ENCODE measurements at places on chromosomes 6 and 20. TPM values are rescaled to one million over a fixed set of nuclear protein-coding genes. Genes with fewer than 3 reads are reported as not detected.
A peak's percentile ranks its signal among the peaks of the same experiment; 100 is the strongest.

EFCAB8 gene
- 0.30 TPM for total RNA-seq

GRCh38 chr6:145189836-145190235, 545.5 kb downstream of the EPM2A start:
- no peak for DNase-seq

DNA sequence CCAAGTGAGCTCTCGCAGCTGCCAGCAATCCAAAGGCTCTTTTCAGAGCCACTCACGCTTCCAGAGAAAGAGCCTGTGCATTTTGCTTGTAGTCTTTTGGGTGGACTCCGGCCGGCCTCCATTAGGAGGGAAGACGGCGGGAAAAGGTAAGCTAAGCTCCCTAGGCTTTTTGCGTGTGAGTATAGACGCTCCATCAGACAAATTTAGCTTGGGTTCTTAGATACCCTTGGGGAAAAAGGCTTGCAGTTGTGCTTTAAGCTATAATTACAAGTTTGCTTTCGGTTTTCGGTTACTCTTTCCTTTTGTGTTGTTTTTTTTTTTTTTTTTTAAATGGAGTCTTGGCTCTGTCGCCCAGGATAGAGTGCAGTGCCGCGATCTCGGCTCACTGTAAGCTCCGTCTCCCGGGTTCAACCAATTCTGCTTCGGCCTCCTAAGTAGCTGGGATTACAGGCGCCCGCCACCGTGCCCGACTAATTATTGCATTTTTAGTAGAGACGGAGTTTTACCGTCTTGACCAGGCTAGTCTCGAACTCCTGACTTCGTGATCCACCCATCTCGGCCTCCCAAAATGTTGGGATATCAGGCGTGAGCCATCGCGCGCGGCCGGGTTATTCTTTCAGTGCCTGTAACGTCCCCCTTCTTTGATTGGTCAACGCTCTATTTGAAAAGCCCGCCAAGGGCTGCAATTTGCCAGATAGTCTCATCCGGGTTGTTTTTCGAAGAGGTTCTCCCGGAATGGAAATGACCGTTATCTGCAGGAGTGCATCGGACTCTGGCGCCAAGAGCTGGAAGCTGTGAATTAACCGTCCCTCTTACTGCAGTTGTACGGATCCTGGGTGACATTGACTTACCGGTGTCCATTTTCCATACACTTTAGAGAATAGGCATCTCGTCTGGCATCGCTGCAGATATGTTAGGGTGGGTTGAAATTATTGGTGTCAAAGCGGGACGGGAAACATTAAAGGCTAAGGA, 18.1 kb downstream of the OR2B2 start:
- DNase-seq: peak; percentile 83

DNA sequence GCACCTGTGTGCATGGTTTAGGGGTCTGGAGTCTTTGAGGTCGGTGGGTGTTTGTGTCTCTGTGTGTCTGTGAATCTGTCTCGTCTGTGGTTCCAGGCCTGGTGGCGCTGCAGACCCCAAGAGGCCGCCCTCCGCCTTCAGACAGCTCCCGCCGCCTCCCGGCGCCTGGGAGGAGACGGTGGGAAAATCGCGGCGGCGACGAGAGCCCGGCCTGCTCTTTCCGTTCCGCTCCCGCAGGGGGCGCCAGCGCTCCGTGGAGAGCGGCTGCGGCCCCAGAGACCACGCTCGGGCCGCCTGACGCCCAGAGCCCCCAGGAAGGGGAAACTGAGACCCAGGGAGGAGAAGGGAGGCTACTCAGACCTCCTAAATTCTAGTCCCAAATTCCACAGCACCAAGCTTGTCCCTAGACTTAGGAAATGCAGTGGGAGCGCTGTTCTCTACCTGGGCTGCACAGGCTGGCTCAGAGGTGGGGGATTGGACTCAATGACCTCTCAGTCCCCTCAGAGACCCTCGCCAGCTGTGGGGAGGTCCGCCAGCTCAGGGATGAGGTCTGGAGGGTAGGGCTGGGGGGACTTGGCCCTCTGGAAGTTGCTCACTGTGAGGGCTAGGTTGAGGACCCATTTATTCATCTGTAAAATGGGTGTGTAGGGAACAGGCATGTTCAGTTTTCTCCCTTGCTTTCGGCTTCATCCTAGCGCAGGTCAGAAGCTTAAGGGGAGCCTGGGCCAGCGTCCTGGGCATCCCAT, 36.9 kb upstream of the BLCAP start:
- DNase-seq: peak; percentile 56

DNA sequence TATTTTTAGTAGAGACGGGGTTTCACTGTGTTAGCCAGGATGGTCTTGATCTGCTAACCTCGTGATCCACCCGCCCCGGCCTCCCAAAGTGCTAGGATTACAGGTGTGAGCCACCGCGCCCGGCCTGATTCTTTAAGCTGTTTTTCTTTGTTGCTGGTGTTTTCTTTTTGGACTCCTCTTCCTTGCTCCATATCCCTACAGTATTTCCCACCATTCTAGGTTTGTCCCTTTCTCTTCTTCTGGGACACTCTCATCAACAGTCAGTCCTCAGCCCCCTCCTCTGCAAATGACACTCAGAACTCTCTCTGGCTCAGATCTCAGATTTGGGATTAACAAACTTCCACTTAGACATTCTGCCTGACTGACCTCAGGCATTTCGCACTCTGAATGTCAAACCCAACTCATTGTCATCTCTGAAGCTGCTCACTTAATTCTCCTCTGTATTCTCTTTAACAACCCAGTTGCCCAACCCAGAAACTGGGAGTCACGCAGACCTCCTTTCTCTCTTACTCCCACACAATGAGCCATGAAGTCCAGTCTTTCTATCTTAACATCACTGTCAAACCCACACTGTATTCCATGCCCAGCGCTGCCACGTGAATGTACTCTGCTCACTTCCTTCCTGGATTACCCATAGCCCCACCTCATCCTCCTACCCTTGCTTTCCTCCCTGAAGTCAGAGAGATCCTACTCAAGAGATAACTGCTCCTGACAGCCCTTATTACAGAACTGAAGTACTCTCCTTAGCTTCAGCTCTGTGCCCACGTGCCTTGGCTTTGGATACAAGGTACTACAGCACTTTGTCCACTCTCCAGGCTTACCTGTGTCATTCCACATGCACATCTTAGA, 2.6 kb downstream of the MPIG6B start:
- DNase-seq: no peak

DNA sequence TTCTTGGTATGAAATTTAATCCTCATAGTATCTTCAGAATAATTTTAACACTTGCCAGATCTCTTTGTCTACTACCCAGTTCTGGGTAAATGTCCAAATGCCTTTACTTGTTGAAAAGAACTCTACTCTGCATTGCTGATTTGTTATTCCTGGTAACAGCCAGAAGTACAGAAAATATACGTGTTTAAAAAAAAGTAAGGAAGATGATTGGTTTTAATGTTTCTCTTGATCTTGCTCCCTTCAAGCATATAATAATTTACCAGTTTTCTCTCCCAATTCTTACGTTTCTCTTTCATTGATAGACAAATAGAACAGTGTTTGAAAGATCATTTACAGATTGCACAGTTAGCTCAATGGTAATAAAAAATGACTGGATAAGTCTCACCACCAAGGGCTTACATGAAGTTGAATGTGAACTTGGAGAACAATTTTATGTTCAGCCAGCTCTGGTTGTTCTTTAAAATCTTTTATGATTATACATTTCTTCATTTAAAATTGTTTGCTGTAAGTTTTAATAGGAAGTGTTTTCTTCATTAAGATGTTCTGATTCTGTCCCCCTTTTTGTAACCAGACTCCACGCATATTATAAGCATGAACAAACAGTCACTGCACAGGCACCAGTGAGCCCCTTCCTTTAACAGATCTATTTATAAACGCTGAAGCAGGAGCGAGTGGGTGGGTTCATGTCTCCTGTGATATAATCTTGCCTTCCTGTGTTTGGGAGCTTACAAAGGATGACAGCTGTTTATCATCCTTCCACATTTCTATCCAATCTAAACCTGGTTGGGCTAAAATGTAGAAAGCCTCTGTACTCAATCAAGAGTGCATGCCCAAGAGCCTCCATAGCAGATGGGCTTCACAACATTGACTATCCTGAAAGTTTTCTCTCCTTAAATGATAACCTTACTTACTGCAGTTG, 299.5 kb downstream of the PRL start:
- DNase-seq: no peak

DNA sequence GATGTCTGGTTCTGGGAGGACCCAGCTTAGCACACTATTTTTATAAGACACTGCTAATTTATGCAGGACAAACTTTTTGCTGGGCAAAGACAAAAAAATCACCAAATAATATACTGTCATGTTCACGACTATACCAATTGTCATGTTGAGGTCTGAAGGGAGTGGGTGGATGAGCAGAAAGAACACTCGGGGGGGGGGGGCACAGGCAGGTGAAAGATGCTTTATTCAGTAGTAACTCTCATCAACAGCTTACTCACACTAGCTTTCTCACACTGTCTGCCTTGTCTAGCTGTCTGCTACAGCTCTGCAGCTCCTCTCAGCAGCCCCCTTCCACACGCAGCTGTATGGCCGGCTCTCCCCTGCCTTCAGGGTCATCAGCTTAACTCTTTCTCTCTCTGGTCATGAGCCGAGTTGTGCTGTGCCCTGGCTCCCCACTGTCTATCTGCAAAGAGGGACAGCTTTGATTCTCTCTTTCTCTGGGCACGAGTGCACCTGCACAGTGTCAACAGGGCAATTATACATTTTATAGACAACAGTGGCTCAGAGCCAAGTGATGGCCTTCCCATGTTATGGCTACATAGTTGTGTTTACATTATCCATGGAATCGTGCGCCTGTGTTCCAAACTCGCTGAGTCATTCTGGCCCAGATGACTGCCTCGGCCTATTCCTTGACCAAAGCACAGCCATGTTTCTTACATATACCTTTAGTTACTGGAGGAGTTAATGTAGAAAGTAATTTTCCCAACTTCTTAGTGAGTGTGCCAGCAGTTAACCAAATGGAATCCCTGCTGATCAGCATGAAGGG, 187.7 kb upstream of the PRSS16 start:
- DNase-seq: no peak

DNA sequence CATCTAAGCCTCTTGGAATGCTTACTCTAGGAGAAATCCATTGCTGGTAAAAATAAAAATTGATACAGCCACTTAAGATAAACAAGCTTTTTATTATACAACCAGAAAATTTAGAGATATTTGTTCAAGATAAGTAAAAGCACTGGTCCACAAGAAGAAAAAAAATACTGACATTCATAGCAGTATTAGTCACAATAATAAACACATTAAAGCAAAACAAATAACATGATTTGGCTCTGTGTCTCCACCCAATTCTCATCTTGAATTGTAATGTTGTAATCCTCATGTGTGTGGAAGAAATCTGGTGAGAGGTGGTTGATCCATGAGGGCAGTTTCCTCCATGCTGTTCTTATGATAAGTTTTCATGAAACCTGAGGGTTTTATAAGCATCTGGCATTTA, 1093.5 kb upstream of the ADGRB3 start:
- no peak for DNase-seq

MED23 gene
- 28.9 TPM for total RNA-seq

NR2E1 gene
- not detected for total RNA-seq

APCDD1L gene
- total RNA-seq: not detected

PCK1 gene
- not detected for total RNA-seq

DNA sequence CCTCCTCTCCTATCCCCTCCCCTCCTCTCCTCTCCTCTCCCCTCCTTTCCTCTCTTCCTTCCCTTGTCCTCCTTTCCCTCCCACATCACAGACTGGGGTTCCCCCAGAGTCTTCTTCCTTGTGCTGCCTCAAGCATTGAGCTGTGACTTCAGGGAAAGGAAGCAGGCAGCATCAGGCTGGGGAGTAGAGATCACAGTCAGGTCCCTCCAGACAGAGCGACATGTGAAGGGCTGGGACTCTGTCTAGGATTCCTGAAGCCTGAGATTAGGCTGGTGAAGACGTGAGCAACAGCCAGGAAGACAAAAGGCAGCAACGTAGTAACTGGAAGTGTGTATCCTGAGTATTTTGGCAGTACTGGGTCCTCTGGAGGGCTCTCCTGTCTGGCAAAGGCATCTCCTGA, 265.4 kb upstream of the SUPT3H start:
- DNase-seq: no peak

GRCh38 chr6:25963426-25964123, 973 bp downstream of the TRIM38 start:
- DNase-seq: no peak

CASS4 gene
- total RNA-seq: 23.9 TPM

ASIP gene
- not detected for total RNA-seq

GRCh38 chr6:111624401-111625098, 18.9 kb upstream of the TRAF3IP2 start:
- DNase-seq: no peak

- no peak for DNase-seq
These were observed 10.1 kb downstream of the PXMP4 start for GRCh38 chr20:33709905-33710541.

DNA sequence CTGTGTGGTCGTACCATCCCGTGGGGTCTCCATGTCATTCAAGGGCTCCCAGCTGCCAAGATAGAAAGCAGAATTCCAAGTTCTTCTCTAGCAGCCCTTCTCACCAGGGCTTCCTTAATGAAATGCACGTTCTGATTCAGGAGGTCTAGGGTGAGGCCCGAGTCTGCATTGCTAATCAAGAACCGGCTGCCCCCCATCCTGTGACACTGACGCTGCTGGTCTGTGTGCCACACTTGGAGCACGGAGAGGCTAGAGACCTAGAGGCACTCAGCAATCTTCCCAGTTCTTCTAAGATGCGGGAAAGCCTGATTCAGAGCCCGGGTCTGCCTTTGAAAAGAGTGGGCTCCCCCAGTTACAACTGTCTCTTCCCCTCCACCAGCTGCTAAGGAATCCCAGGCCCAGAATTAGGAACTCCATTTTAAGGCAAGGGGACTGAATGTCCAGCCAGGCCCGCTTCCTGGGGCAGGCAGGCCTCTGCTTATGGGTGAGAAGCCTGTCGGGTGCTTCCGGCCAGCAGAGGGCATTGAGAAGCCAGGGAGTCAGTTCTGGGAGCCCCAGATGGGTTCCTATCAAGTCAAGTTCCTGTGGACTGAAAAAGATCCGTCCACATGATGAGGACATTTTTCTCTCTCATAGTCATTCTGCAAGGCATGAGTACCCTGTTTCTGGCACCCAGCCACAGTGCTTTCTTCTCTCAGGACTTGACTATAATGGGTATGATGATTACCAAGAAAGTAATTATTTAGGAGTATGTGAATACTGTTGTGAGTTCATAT, 69.8 kb upstream of the RIN2 start:
- peak; percentile 78 for DNase-seq

DNA sequence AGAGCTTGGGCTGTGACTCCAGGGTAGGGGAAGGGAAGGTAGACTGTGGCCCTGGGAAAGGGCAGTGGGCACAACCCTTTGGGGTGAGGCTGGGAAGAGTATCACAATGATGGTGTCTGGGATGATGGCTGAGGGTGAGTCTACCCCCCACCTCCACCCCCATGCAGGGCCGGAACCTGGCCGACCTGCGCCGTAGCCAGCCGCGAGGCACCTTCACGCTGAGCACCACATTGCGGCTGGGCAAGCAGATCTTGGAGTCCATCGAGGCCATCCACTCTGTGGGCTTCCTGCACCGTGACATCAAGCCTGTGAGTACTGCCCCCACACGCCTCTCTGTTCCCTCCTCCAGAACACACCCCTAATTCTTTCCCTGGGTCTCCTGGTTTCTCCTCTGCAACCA, 10.1 kb downstream of the TTBK1 start:
- DNase-seq: no peak

PACSIN1 gene
- total RNA-seq: not detected

Data from lower lobe of right lung (tissue), 2 donors.